ENCODE measurements at places on chromosomes 2 and 18. TPM values are rescaled to one million over a fixed set of nuclear protein-coding genes. Genes with fewer than 3 reads are reported as not detected.

GRCh38 chr18:57698571-57699276, 77.1 kb upstream of the NARS1 start:
- DNase-seq, result no peak

- no peak for DNase-seq
Observed at GRCh38 chr2:27194538-27195354, 17.1 kb upstream of the ATRAID start.

DNA sequence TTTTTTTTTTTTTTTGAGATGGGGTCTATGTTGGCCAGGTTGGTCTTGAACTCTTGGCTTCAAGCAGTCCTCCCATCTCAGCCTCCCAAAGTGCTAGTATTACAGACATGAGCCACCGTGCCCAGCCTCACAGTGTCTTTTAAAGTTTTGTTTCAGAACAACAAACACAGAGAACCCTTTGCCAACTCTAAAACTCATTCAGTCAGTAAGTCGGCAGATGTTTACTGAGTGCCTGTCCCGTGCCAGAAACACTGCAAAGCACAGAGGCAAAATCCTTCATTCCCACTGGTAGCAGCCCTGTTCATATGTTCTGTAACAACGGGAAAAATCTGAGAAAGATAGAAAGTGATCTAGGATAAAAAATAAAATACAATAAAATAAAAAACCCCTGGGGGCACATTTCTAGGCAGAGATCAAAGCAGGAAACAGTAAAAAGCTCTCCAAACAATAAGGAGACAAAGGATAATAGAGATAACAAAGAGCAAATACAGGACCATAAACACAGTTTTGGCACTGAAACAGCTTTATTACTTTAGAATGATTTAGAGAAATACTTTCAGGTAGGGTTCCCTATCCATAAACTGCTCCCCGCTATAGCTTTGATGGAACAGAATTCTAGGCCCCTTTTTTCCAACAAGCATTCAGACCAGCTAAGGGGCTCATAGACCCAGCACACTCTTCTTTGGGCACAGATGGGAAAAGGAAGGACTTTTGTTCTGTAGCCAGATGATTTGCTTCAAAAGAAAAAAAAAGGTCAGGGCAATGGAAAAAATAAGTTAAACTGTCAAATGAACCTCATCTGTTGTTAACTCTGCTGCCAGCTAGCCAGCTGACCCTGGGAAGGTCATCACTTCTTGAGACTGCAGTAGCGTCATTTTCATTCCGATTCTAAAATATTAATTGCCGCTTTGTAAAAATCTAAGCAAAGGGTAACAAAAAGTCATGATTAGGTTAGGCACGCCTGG, 212.3 kb downstream of the CDH20 start:
- DNase-seq, result no peak

DNA sequence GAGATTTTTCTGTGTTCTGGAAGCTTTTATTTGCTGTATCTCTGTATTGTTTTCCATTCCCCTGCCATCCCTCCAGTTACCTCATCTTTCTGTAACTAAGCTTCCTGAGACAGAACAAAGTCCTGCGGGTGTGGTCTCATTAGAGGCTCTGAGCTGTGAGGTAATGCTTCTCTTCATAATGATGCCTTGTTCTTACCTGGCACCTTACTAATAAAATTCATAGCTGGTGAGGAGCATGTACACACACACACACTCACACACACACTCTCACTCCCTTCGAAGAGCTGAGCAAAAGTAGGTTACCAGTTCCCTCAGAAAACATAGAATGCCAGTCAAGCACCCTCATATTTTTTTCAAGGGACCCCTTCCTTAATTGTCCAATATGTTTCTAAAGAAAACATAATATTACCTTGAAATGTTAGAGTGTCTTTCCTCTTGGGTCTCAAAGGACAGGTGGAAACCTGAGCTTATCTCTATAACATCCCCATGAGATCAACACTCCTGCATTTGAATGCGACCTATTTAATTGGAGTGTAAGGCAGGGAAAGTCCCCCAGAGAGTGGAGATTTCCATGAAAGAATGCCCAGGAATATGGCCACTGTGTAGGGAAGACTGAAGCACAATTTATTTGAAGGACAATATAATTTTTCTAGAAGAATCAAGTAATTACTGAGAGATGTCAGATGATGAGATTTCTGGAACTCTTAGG, 161.6 kb upstream of the NCK2 start:
- DNase-seq, result no peak

- no peak for DNase-seq
Observed at GRCh38 chr2:216118474-216118873, 9.3 kb downstream of the XRCC5 start.

Gene SULT1C4
- total RNA-seq, result not detected

DNA sequence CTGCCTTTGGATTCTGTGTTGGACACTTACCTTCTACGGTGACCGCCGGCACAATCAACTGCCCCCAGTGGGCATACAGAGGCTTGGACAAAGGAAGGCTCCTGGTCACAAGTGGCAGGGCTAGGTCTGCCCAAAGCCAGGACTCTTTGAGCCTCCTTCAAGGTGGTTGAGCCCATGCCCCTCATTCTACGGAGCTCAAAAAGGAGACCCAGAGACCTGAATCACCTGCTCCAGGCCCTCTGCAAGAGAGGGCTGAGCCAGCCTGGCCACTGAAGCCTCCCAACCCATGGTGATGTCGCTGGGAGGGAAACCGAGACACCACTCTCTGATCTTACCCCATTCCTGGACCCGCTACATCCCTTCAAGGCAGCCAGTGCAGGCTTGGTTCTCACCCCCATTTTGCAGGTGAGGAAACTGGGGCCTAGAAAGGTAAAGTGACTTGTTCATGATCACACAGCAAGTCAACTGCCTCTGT, 87.9 kb downstream of the INHBB start:
- no peak for DNase-seq

GRCh38 chr2:216477283-216478035, 21.2 kb upstream of the RPL37A start:
- no peak for DNase-seq

Gene PRKRA
- 60.3 TPM for total RNA-seq

Gene XRCC5
- total RNA-seq, result 515 TPM

DNA sequence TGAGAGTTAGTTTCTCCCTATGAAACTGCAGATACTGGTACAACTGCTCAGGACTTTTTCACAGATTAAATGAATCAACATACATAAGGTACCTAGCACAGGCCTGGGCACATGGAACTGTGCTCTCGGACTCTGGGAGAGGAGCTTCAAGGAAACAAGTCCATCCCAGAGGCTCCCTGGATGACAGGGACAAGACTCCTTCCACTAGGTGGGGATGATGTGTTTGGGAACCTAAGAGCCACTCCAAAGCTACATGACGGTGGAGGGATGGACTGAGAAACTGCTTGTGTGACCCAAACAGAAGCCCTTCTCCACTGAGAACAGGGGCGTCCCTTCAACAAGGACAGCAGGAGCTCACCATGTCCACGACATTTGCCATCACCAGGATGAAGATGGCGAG, 37.1 kb downstream of the CENPO start:
- no peak for DNase-seq

DNA sequence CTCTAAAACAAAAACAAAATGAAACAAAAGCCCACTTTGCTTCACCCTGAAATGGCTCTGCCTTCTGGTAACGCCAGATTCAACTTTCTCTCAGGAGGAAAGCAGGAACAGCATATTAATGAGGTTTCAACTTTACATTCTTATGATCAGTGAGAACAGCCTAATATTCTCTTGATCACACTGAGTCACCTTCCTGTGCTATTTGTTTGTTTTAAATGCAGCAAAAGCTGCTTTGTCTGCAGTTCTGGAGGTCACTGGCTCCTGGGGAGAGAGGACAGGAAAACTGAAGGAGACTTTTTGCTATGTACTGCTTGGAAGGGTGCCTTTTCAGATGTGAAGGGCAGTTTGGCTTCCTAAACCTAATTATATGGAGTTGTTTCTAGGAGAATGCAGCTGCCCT, 48.1 kb downstream of the MAIP1 start:
- no peak for DNase-seq

Gene LIMS3
- 3.3 TPM for total RNA-seq

- DNase-seq, result no peak
Observed at GRCh38 chr2:64661741-64662169, 8.0 kb upstream of the SERTAD2 start.

Gene ARHGAP25
- total RNA-seq, result 79.8 TPM

Gene PLGLB1
- 0.48 TPM for total RNA-seq

Gene SEMA4F
- 7.9 TPM for total RNA-seq

- DNase-seq, result no peak
Observed at GRCh38 chr2:86199834-86200177, 549 bp downstream of the MRPL35 start.

DNA sequence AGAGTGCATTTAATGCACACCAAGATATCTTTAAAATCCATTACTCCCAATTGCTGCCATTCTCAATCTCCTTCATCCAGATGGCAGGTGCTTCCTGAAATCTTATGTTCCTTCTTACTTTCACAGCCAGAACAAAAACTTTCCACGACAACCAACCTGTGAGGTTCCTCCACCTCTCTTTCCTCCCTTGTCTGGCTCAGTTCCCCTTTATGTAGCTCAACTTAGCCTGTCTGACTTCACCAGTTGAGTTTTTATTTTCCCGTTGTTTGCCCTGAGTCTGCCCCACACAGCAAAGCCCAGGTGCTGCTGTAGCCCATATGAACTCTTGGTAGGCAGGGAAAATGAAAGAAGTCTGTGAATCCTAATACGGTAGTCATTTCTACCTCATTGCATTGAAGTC, 112.5 kb downstream of the MREG start:
- no peak for DNase-seq

Gene LRP1B
- total RNA-seq, result not detected

Gene SPP2
- not detected for total RNA-seq

Gene VPS54
- total RNA-seq, result 12.8 TPM

GRCh38 chr2:239778042-239778851, 246.9 kb downstream of the NDUFA10 start:
- DNase-seq, result peak; percentile 4

DNA sequence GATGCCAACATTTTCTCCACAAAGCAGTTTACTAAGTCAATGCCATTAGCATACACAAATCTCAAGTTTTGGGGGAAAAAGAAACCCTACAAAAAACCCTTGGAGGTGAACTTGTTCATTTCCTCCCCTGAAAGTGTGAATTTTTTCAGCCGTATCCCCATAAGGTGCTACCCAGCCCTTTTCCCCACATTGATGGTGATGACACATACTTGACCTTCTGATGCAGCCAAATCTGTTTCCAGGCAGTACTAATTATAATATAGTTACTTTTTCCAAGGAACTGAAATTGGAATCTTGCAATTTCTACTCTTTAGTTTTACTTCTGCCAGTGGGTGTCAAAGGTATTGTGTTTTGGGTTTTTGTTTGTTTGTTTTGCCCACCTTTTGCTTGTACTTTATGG, 474.5 kb downstream of the TGIF1 start:
- no peak for DNase-seq

Gene ALLC
- total RNA-seq, result not detected

GRCh38 chr2:112480530-112481049, 1.4 kb upstream of the TTL start:
- peak; percentile 41 for DNase-seq

Gene TMEM178A
- total RNA-seq, result 0.48 TPM

GRCh38 chr18:78922856-78923255, 56.8 kb upstream of the SALL3 start:
- DNase-seq, result no peak

DNA sequence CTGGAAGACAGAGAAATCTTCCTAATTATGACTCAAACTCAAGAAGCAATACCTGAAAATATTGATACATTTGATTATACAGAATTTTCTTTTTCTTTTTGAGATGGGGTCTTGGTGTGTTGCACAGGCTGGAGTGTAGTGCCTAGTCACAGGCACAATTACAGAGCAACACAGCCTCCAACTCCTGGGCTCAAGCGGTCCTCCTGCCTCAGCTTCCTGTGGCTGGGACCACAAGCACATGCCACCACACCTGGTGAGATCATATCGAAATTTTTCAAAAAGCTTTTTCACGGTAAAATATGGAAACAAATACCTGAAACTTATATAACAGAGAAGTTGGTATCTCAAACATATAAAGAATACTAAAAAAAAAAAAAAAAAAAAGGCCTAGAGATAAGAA, 27.9 kb downstream of the TGFBRAP1 start:
- DNase-seq, result peak; percentile 25

Gene LCT
- 0.02 TPM for total RNA-seq

GRCh38 chr18:34734056-34734455, 24.0 kb downstream of the DTNA start:
- no peak for DNase-seq

GRCh38 chr2:170213651-170214050, 35.7 kb downstream of the MYO3B start:
- DNase-seq, result no peak

Gene SNX17
- total RNA-seq, result 91.2 TPM

GRCh38 chr2:108257757-108258331, 18.1 kb downstream of the SULT1C3 start:
- DNase-seq, result no peak

Gene MTLN
- total RNA-seq, result 75.9 TPM

- no peak for DNase-seq
Observed at GRCh38 chr2:24855022-24855622, 61.9 kb downstream of the CENPO start.
